Stimulated activated CD8-positive, alpha-beta memory T cell treated with anti-CD3 and anti-CD28 coated beads, Interleukin-15, amount 100 ng/mL, for 4 hours (primary cell): ENCODE measurements at places on chromosomes 7 and 10.

GRCh38 chr10:1195828-1196227 lies 139.6 kb downstream of the WDR37 start:
- no peak for DNase-seq

DNA sequence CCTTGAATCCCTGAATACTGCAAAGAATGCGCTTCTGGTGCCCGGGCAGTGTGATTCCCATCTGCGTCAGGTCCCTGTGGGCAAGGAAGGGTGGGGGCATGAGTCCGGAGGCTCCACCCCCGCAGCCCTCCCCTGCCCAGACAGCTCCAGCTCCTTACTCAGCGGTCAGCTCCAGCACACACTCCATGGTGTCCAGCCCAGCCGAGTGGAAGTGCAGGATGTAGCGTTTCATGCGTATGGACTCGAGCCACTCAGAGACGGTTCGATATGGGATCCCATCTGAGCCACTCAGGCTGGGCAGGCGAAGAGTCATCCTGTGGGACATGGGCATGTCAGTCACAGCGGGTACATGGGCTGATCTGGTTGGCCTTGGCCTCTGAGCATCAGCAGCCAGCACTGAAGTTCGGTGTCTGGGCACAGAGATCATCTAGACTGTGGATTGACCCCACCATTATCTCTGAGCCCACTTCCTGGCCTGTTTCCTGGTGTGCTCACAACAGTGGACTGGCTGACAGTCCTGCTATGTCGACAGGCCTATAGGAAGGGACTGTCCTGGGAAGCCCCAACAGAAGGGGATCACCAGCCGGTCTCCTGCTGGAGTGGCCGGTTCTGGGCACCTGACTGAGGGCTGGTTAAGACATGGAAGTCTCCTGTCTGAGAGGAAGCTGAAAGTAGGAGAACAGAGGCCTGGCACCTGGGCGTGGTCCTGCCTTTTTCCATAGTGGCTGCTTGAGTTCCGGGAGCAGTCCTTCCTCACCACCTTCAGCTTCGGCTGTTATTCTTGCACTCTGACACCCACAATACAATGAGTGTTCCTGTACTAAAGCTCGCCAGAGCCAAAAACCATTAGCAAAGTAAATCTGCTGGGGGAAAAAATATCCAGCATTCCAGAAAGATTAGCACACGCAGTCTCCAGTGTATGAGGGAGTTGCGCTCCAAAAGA lies 10.6 kb downstream of the ZYX start:
- DNase-seq = no peak

DNA sequence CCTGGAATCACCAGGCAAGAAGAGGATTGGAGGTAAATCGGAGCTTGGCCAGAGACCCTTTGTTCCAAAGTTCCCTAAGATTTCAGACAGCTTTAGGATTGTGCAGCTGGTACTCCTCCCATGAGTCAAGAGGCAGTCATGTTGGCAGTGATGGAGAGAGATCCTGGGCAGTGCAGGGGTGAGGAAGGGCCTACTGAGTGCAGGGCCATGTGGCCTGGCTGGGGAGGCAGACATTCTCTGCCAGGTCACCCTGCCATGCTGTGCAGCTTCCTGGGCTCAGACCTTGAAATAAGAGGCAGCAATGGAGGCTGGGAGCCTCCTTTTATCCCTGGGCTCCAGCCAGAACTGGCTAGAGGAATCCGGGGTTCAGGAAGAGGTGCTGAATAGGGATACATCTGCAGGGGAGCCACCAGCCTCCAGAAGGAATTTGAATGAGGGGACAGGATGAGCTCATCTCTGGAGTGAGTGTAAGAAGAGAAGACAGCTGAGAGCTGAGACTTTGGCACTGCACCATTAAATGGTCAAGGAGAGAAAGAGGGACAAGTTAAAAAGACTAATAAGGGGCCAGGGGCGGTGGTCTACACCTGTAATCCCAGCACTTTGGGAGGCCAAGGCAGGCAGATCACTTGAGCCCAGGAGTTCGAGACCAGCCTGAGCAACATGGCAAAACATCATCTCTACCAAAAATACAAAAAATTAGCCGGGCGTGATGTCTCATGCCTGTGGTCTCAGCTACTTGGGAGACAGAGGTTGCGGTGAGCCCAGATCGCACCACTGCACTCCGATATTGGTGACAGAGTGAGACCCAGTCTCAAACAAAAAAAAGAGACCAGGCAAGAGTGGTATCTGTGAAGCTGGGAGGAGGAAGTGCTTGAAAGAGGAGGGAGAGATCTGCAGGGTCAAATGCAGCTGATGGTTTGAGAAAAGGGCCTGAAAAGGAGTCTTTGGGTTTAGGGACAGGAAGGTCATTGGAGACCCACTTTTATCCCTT lies 12.0 kb downstream of the SFTPD start:
- no peak for DNase-seq

DNA sequence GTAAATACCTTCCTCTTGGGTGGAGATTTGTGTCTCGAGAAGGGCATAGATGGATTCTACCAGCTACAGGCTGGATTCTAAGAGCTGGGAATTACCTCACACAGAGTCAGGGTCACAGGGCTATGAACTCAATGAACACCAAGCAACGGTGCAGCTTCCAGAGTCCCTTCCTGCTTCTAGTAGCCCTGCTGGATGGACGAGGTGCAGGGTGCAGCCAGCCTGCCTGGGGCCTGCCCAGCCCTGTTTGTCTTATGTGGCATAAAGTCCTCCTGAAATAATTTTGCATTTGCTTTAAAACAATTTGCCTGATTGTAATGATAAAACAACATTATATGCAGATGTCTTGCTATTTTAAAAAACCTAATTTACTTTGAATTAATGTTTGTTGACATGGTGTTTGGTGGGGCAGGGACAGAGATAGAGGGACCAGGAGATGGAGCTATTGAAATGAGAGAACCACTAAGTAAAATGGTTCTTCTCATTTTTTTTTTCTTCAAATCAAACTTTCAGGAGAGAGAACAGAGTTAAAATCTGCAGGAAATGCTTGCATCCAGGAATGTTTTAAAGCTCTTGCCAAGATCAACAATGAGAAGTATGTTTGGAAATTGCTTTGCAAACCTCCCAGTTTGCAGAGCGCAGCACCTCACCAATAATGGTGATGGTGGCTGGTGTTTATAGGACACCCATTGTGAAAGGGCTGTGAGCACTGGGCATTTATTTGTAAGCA lies 305.4 kb upstream of the PODXL start:
- DNase-seq = no peak

DNA sequence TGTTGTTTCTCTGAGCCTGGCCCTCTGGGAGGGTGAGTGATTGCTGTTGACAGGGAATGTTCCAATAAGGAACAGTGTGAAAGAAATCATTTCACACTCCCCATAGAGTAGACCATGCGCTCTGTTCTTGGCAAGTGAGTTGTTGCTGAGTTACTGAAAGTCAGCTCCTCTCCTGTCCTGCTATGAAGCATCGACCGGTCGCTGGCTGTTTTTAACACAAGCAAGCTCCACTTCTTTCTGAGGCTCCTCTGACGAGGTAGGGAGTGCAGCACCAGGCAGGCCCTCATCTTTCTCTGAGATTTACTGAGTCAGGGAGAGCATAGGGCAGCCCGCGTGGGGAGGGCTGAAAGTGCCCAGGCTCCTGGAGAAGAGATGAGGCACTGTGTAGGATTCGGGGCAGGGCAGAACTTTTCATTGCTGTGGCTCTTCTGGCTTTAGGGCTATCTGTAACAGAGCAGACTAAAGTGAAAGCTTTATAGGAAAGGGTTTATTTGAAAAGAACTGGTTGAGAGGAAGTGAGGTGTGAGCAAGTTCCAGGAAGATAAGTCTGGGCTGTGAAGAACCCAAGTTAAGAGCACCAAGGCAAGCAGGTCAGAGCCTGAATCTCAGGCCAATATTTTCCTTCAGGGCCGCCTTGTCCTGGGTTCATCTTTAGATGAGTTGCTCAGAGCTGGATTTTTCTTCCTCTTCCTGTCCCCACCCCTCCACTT lies 332.2 kb downstream of the CCSER2 start:
- no peak for DNase-seq

DNA sequence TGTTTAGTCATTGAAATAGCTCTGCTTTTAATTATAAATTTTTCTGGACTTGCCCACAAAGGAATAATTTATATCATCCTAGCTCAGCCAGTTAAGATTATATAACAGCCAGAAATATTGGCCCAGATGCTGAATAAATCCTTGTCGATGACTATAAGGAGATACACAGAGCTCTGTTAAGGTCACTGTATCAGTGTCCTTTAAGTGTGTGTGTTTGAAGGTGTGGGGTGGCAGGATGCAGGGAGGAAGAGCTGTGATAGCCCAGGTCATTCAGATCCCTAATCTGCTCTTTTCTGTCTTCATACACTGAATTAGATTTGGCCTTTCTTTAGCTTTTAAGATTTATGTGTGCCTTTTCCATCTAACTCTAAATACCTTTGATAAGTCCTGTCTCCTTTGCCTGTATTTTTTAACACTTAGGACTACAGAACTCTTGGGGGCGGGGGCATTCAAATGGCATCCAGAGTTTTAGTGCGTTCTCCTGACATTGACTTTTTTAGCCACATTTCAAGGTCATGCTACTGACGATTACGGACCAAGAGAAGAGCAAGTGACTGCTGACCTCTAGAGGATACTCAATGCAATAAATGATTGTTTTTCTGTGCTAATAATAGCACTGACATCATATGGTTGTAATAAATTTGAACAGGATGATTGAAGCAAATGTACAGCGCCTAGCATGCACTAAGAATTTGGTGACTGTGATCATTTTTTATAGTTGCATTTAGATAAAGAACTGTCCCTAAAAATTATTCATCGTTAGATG lies 172.3 kb downstream of the CACNB2 start:
- no peak for DNase-seq

GRCh38 chr7:132791036-132791435 lies 214.8 kb upstream of the PLXNA4 start:
- no peak for DNase-seq

DNA sequence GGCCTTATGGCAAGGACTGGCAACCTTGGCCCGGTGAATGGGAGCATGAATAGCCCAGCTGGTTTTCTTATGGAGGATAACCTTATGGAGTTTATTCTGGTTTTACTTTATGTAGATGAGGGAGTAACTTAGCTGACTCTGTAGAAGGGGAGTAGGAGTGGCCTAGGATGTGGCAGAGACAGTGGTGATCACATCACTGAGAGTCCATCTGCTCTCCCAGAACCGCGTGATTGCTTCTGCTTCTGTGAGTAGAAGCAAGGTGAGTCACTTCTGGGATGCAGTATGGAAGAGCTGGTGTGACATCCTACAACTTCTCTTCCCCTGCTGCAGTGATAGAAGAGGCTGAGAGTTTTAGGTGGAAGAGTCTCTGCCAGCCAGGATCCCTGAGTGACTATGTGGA lies 129.2 kb downstream of the RPS24 start:
- no peak for DNase-seq

GRCh38 chr7:151430391-151431205 lies 9.3 kb downstream of the CRYGN start:
- no peak for DNase-seq

GRCh38 chr10:101769541-101770180 lies 6.3 kb downstream of the FGF8 start:
- no peak for DNase-seq

DNA sequence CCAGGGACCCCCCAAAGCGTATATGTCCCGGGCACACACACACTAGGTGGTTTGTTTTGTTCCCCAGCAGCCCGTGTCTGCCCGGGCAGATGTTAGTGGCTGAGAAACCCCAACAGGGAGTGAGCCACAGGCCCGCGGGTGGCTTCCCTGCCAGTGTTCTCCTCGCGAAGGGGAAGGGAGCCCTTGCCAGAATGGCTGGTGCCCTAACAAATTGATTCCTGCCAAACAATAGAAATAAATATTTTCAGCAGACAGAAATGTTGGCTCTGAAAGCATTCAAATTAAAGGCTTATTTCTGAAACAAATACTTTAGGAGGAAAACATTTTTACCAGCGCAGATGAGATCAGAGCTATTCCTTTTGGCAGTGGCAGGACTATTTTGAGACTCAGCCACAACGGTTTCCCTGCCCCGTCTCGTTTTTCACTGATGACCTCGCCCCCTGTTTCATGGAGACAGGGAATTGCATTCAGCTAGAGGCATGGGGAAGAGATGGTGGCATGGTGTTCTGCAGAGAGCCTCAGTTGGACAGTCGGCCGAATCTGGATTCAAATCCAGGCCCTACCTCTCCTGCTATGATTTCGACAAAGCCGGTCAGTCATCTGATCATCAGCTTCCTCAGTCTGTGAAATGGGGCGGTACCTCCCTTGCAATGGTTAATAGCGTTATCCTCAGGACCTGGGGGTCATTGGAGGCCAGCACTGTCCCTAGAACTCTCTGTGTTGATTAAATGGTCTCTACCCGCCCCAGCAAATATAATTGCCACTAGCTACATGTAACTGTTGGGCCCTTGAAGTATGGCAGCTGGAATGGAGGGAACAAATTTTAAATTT lies 84.5 kb downstream of the CUX1 start:
- no peak for DNase-seq

DNA sequence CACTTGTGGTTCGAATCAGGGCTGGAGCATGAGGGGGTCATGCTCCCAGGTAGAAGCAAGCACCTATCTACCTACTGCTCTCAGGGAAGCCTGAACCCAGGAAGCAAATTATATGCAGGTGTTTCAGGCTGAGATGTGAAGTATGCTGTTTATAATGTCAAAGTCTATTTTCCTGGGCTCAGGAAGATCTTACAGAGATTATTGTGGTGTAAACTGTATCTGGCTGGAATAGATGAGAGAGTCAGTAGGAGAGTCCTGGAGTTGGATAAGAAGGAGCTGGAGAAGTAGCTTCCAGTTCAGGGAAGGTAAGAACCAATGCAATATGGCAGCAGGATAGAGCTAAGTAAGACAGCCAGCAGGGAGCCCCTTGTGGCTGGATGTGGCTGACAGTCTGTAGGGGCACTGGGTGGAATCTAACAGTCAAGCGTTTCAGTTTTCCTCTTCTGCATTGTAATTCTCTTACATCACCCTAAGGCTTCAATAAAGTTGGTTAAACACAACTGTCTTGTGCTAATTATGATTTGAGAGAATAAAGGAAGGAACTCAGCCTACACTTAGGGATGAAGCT lies 105.9 kb upstream of the EEPD1 start:
- no peak for DNase-seq

DNA sequence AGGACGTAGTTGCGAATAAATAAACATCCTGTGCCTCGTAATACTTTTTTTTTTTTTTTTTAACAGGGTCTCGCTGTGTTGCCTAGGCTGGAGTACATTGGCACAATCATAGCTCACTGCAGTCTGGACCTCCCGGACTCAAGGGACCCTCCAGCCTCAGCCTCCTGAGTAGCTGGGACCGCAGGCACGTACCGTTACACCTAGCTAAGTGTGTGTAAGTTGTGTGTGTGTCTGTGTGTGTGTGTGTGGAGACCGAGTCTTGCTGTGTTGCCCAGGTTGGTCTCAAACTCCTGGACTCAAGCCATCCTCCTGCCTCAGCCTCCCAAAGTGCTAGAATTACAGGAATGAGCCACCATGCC lies 573 bp upstream of the PON2 start:
- no peak for DNase-seq

DNA sequence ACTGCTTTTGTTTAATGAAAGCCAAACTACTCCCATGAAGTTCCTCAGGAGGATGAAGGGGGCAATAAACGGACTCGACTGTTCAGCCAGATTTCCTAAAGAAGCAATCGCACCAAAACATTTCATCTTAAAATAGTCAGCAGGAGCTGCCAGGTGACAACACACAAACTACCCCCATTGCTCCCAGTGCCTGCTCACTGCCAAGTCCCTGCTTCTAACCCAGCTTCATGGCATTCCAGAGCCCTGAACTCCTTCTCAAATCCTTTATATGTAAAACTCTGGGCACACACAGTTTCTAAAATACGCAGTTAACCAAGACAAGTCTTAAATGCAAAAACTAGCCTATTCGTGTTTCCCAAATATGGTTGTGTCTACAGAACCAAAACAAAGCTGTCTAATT lies 110.0 kb downstream of the SORBS1 start:
- DNase-seq = no peak
